ENCODE measurements at places on chromosomes 11 and 22.

DNA sequence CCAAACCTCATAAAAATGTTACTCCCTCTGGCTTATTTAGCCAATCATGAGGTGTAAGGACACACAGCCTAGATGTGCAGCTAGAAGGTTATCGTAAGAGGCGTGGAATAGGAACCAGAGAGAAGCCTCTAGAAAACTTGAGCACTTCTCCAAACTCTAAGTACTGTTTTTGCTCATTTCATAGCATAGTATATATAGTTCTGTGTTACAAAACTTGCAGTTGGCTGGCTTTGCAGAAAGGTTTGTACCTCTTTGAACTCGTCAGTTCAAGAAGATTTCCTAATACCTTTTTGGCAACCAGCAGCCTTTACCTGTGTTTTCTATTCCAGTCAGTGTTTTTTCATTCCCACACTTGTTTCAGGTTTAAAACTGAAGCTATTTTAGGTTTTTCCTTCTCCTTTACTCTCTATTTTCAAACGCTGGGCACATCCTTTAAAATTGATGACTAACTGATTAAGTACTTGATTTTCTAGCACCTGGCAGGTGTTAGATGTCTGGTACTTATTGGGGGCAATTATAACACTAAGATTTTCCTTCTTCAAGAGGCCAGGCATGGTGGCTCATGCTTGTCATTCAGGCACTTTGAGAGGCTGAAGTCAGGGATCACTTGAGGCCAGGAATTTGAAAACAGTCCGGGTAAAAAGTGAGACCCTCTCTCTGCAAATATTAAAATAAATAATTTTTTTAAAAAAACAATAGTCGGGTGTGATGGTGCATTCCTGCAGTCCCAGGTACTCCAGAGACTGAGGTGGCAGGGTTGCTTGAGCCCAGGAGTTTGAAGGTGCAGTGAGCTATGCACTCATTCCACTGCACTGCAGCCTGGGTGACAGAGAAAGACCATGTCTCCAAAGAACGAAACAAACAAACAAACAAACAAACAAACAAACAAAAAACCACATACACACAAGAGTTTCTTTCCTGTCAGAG is 125.2 kb downstream of the LRRC4C start:
- DNase-seq, result no peak

DNA sequence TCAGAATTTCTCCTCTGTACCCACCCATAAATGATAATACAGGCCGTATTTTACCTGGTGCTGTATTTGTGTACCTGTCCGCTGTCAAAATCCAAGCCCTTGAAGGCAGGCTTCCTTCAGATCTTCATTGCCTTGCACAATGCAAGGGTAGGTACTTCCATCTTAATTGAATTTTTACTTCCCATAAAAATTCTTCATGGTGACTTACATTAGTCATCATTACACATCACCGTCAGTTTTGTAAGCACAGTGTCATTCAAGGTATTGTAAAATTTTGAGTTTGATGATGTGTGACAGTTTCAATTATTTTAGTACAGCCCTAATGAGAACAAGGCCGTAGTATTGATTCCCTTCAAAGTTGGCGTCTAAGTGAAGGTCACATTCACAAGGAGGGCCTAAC is 770 bp upstream of the TSG101 start:
- DNase-seq, result no peak

DNA sequence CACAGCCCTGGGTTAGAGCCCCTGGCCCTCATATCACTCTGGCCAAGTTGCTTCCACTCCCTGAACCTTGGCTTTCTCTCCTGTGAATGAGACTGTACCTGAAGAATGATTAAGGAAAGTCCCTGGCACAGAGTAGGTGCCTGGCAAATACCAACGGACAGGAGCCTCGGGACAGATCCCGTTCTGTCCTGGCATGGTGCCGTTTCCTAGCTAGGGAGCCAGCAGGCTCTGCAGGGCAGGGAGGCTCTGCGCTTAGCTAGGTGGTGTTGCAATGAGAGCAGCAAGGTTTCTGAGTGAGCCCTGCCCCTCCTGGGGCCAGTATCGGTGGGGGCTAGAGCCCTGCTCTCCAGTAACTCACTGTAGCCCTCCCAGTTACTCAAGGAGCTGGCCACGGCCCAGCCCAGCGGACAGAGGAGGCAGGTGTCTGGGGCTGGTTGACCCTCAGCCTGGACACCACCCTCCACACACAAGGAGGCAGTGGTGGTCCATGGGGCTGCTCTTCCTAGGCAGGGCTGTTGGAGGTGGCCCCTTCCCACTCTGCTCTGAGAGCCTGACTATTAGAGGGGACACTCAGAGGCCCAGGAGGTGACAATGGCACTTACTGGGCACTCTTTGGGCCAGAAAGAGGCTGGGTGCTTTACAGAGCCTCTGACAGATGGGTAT is 74.4 kb downstream of the NFAM1 start:
- DNase-seq, result no peak

GRCh38 chr11:798093-798713 is at the start of gene SLC25A22:
TSS of gene SLC25A22 (minus strand) at chr11:798281. CDS start at chr11:795006, 3,275 bp downstream.
- peak; percentile 41 for DNase-seq

GRCh38 chr22:38016182-38017151 is 32.1 kb upstream of the SOX10 start:
- DNase-seq, result no peak

Measured in NCI-H2107 (cell line).